ENCODE measurements at places on chromosomes 3 and 15.

DNA sequence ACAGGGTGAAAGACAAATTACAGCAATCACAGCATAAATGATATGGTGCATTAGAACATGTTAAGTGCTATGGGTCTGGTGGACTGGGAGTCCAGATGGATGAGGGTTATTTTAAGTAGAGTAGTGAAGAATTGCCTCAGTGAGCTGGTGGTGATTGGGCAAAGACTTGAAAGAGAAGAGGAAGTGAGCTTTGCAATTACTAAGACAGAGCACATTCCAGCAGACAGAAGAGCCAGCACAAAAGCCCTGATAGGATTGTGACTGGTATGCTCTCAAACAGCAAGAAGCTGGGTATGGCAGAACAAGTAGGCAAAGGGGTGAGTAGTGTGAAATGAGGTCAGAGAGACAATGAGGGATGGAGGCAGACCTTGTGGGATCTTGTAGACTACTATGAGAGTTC lies 2.1 kb upstream of the ACKR4 start:
- no peak for DNase-seq

- no peak for DNase-seq
Measured at GRCh38 chr3:12975748-12976522, 97.3 kb downstream of the IQSEC1 start.

- no peak for DNase-seq
Measured at GRCh38 chr3:118890206-118890605, 144.4 kb downstream of the IGSF11 start.

DNA sequence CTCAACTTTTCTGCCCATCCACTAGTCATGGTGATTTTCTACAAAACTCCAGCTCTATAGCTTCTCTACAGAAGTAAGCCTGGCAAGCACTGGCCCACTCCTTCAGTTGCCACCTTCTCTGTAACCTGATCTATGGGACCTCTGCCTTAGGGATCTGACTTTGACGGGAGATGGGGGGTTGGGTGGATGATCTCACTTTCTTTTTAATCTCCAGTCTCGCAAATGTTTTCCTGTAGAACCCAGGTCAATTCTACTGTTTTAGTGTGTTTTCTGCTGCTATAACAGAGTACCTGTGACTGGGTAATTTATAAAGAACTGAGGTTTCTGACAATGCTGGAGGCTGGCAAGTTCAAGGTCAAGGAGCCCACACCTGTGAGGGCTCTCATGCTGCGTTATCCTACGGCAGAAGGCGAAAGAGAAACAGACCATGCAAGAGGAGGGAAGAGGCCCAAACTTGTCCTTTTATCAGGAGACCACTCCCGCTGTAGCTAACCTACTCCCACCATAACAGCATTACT lies 189.9 kb upstream of the THRB start:
- DNase-seq: no peak

GRCh38 chr3:74302969-74303368 lies 311.5 kb downstream of the CNTN3 start:
- no peak for DNase-seq

- no peak for DNase-seq
Measured at GRCh38 chr3:141052201-141053069, 1.3 kb downstream of the SPSB4 start.

DNA sequence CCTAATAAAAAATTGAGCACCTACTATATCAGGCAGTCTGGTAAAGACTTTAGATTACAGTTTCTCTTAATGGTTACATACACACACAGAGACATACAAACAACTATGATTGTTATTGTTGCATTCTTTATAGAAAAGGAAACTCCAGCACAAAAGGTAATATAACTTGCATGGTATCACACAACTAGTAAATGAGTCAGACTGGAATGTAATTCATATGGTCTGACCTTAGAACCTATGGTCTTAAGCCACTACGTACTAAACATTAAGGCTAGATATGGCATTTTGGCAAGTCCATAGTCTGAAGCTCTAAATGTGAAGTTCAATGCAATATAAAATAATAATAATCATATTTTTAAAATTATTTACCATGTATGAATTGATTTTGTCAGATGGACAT lies 380.6 kb downstream of the LSAMP start:
- no peak for DNase-seq

- no peak for DNase-seq
Measured at GRCh38 chr3:157094751-157095480, 65.0 kb downstream of the CCNL1 start.

DNA sequence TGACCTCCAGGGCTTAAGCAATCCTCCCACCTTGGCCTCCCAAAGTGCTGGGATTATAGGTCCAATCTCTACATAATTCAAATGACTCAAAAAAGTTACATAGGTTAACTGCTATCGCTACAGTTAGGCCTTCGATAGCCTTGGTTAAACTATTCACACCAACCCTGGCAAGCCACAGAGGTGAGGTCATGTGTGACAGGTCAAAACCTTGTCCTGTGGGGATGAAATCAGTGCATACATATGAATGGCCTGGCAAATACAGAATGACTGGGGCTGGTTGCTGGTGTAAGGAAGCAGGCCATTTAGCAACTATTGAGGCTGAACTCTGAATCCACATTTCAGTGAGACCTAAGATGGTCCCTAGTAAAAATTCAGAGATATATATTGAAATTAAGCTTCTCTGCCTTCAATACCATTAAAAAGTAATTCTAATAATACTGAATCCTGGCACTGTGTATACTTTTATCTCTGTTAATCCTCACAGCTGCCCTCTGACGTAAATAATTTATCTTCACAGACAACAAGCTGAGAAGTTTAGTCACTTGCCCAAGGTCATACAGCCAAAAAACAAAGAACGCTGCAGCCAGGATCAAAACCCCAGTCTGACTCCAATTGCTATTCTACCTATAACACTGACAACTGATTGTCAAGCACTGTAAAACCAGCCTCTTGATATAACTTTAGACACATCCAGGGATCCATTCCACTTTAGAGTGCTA lies 35.3 kb downstream of the MKRN2 start:
- DNase-seq: no peak

DNA sequence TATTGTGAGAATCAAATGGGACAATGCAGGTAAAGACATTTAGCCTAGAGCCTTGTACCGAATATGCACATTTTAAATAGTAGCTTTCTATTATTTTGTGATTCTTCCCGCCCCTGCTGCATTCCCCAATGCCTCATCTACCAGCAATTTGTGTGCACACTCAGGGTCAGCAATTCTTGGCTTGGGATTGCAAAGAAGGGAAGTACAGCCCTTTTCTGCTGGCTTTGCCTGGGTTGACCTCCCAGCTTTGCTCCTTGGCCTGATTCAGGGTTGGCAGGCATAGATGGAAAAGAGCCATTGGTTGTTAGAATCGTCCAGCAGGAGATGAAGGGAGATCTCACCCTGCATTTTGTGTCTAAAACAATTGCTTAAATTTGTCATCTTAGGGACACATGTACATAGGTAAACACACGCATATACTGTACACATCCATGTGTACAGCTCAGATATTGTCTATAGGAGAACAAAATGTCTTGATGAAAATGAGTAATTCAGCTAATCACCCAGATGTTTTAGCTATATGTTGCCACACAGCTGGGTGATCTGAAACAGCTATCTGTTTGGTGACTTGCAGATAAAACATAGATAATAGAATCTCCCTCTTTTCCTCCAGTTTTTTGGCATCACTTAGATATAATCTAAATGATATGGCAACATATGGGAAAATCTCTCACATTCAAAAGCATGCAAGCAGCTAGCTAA lies 340.9 kb upstream of the TBL1XR1 start:
- no peak for DNase-seq

- DNase-seq: no peak
Measured at GRCh38 chr3:182258538-182259177, 534.6 kb upstream of the ATP11B start.

DNA sequence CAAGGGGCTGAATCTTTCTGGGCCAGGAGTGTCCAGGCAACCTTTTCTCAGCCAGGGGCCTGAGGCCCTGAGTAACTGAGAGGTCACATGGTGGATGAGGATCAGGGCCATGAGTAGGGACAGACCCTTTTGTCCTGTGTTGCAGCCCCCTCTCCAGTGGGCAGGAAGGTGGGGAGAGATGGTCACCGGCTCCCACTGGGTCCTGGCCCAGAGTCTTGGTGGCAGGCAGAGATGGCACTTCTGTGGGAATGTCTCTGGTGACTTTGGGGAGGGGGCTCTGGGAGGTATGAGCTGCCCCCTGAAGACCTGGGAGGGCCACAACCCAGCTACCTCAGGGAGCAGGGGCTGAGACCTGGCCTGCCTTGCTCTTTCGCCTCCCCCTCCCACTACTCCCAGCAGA lies 6.8 kb downstream of the ESYT3 start:
- DNase-seq: no peak

DNA sequence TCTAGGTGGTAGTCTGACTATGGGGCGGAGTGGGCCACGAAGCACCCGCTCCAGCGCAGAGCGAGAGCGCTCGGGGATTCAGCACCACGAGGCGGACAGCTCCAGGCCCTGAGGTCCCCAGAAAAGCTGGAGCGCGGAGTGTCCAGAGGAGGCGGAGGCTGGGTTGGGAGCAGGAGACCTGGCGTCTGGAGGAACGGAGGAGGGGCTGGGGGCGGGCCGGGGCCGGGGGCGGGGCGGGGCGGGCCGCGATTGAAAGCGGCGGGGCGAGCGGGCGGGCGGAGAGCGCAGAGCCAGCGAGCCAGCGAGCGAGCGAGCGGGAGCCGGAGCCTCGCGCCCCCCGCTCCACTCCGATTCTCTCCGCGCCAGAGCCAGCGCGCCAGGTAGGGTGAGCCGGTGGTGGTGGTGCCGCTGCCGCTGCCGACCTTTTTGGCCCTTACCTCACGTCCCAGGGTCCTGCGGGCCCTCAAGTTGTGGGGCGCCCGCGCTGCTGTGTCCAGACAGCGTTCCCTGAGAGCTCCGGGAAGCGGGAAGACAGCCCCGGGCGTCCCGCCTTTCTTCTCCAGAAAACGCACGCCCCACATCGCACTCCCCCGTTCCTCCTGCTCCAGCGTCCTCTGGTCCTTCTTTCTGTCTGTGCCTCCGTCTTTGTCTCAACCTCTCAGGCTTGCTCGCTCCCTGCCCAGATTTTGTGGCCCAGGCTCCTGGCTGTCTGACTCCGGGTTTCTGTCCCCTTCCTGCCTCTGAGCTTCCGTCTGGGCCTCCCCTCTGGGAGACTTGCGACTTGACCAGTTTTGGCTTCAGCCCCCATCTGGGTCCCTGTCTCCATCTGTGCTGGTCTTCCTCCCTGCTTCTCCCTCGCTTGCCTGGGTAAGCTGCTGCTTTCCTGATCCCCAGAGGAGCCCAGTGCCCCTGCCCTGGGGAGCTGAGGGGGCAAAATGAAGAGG lies at the start of gene GRM2:
Gene GRM2 (plus strand): TSS at position 281 of the 944 bp plus-strand sequence. CDS start 1,916 bp downstream, outside the sequence.
- no peak for DNase-seq

GRCh38 chr3:71111784-71112440 lies 471.6 kb downstream of the FOXP1 start:
- DNase-seq: no peak

DNA sequence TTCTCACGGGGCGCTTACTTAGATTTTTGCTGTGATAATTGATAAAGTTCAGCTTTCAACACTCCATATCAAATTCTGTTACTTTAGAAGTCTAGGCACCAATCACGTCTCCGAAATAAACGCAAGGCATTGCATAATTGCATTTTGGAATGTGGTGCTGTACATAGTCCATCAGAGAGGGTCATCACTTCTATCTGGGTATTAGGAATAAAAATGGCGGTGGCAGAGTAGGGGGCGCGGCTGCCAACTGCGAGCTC lies 365 bp upstream of the UQCC5 start:
- no peak for DNase-seq

GRCh38 chr3:122251428-122251827 lies 68.0 kb downstream of the CASR start:
- DNase-seq: no peak

- DNase-seq: no peak
Measured at GRCh38 chr3:12139111-12139511, 19.6 kb downstream of the TIMP4 start.

- DNase-seq: no peak
Measured at GRCh38 chr3:51778554-51778953, 483 bp downstream of the IQCF6 start.

GRCh38 chr3:65728138-65728537 lies 310.6 kb downstream of the MAGI1 start:
- DNase-seq: no peak

- DNase-seq: no peak
Measured at GRCh38 chr3:191068946-191069813, 129.9 kb upstream of the OSTN start.

DNA sequence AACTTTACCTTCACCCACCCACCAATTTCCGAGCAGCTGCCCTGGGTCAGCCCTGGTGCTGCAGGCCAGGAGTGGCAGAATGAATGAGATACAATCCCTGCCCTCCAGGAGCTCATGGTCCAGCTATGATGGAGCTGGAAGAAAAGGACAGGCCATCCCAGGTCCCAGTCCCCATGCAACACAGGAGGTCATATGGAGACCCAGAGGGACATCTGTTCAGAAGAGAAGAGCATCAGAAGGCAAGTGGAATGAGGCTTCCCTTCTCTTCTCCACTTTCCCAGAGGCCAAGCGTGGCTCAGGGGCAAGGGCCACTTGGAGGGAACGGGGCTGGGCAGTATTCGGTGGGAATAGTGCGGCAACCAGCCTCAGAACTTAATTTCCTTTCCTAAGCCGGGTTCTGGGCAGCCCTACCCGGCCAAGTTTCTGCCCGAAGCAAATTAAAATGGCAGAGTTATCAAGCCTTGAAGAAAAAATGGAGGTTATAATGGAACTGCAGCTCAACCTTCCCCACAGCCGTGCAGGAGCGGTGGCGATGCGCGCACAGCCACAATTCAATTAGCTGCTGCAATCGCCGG lies 35.9 kb downstream of the TLE3 start:
- no peak for DNase-seq

DNA sequence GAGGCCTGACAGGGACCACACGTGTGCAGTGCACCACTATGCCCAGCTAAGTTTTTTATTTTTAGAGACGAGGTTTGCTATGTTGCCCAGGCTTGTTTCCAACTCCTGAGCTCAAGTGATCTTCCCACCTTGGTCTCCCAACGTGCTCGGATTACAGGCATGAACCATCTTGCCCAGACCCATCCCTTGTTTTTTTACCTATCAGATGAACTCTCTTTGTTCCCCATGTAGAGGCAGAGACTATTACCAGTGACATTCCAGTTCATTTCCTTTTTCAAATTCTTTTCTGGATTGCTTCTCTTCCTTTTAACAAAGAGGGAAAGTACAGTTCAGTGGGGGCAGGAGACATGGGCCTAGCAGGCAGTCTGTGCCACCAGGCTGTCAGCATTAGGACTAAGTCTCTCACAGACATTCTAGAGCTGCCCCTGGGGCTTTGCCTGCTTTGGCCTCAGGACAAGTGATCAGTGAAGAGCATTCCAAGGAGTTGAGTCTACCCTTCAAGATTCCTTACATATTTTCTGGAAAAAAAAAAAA lies 103.5 kb upstream of the SLC7A14 start:
- no peak for DNase-seq

- no peak for DNase-seq
Measured at GRCh38 chr3:178083906-178084866, 452.1 kb upstream of the KCNMB2 start.

DNA sequence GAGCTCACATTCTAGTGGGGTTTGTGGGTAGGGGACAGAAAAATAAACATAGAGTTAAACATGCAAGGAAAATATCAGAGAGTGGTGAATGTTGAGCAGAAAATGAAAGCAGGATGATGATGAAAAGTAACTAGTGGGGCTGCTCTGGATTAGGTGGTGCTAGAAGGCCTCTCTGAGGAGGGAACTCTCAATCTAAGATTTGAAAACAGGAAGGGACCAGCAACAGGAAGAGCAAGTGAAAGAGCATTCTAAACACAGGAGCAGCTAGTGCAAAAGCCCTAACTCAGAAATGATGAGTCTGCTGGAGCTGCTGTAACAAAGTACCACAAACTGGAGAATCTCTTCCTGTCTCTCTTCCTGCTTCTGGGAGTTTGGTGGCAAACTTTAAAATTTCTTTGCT lies 468.6 kb upstream of the AGTR1 start:
- DNase-seq: no peak

- no peak for DNase-seq
Measured at GRCh38 chr3:147613725-147614124, 204.6 kb downstream of the ZIC1 start.

Data from CD4-positive, alpha-beta T cell treated with Interleukin-15 for 4 hours (primary cell).